ENCODE measurements at places on chromosomes 3 and 15. TPM values are rescaled to one million over a fixed set of nuclear protein-coding genes. Genes with fewer than 3 reads are reported as not detected.

Gene SUSD5
- 0.16 TPM for polyA plus RNA-seq

Gene PATL2
- polyA plus RNA-seq, result 18.3 TPM

Gene PTX3
- 10.9 TPM for polyA plus RNA-seq

Gene SKOR1
- polyA plus RNA-seq, result not detected

Gene HCLS1
- polyA plus RNA-seq, result 23.4 TPM

Gene GNAT1
- not detected for polyA plus RNA-seq

Gene SCAANT1
- 1.6 TPM for polyA plus RNA-seq

Gene ZKSCAN7
- polyA plus RNA-seq, result 3.6 TPM

Gene IL5RA
- polyA plus RNA-seq, result under 0.01 TPM
